Fibroblast of skin of back (primary cell): ENCODE measurements at places on chromosomes 11 and 22.

DNA sequence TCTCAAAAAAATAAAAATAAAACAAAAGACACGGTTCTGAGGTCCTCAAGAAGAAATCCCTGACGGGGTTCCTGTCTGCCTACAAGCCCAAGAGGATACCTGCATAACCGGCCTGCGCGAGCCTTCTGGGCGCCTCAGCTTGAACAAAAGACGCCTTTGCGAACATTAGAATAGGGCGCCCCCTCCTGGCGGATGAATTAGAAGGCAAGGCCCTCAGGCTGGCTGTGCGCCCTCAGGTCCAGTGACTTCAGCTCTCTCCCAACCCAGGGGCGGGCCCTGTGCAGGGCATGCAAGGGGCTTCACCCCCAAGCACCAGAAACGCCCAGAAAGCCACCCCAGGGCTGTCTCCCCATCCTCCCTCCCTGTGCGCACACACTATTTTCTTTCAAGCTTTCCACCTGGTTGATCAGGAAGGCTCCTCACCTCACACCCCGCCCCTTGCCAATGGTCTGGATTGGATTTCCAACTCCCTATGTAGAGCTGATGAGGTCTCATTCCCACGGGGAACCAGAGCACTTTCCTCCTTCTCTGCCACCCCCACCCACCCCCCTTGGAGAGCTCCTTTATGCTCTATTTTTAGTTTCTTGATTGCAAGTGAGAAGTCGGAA, 273.3 kb downstream of the BUD13 start:
- peak; percentile 35 for DNase-seq

GRCh38 chr11:1227551-1228100, 4.8 kb downstream of the MUC5B start:
- DNase-seq: no peak

- no peak for DNase-seq
Observed at GRCh38 chr11:124807201-124807600, 7.0 kb upstream of the MSANTD2 start.

GRCh38 chr11:106727256-106727655, 291.0 kb downstream of the GUCY1A2 start:
- DNase-seq: no peak

DNA sequence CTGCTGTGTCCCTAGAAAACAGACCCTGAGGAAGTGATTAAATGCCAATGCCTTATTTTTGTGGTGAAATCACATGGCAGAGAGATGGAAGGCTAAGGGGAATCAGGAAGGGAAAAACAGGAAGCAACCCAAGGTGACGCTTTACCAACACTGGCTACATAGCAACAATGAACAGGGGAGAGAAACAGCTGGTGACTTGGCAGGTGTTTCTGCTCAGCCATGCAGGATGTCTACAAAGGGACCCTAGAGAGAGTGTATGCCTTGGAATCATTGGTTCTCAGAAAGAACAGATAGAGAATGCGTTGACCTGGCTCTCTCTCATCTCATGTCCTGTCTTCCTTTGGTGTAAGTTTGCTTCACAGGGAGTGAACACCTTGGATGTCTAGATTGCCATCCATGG, 911.9 kb downstream of the OPCML start:
- DNase-seq: no peak

- DNase-seq: no peak
Observed at GRCh38 chr11:127066401-127067090, 66.0 kb upstream of the KIRREL3 start.
